ENCODE measurements at places on chromosomes 2 and 18.

DNA sequence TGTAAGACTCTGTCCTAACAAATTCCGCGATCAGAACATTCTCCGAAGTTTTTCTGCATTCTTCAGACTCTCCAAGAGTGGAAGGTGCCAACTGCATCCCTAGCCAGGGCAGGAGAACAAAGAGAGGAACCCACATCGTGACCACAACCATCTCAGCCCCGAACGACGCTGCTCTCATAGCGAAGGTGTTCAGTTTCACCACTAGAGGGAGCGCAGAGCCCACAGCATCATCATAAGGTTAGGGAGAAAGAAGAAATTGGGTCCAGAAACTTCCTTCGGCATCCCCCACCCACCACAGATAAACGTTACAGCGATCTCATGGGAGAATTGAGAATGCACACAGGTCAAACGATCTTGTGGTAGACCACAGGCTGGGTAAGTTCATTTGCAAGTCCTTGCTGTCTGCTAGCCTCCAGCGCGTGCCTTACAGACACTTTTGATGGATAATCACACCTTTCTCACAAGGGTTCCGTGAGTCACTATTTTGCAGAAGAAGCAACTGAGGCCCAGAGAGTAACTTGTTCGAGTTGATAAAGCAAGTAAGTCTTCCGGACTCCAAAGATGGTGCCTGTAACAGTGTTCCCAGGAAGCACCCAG, 53.7 kb upstream of the ARL4C start:
- DNase-seq: peak; percentile 38

DNA sequence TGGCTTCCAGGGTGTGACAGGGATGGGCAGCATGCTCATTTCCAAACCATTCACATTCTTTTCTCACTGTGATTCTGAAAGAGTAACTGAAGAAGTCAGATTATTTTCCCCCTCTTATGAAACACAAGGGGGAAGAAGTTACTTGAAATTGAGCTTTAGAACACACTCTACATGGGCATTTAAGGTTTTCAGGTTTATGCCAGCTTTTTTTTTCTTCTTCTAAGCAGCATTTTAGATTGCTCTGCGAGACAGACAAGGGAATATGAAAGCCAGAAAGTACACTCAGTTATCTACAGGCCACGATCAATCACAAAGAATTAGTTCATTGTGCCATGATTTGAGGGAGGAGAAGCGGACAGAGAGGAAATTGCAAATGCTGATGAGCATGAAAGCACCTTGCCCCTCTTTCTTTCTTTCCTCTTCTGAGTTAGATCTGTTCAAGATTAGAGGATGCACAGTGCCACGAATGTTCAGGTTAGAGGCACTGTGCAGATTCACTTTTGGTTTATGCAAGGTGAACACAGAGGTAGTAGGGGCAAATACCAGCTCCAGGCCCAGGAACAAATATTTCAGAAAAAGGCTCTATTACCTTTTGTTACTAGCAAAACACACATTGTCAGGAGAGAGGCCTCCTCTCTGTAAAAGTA, 49.2 kb downstream of the CXCR4 start:
- no peak for DNase-seq

- no peak for DNase-seq
Measured at GRCh38 chr2:236120829-236121228, 47.4 kb downstream of the GBX2 start.

- no peak for DNase-seq
Measured at GRCh38 chr2:16645775-16646559, 19.7 kb downstream of the CYRIA start.

- no peak for DNase-seq
Measured at GRCh38 chr2:205077159-205077558, 531.9 kb downstream of the PARD3B start.

DNA sequence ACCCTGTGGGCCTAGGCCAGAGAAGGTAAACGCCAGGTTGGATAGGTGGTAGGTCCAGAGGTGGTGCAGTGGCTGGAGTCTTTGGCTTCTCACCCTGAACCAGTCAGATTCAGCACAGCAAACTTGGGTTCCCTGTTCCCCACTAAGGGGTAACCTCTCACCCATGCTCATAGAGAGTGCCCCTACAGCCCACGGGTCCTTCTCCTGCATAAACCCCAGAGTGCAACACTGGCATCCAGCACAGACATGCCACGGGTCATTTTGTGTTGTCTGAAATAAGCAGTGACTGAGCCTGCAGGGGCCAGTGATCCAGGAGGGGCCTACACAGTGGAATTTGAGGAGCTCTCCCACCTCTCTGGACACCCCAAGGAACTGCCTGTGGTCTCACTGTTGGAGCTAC, 40.5 kb upstream of the ATP6V1B1 start:
- DNase-seq: no peak

GRCh38 chr2:86512892-86513291, 50.4 kb downstream of the CHMP3 start:
- DNase-seq: no peak
